ENCODE measurements at places on chromosomes 3 and 15.
A peak's percentile ranks its signal among the peaks of the same experiment; 100 is the strongest.

GRCh38 chr3:22392859-22393258, 641.8 kb upstream of the ZNF385D start:
- DNase-seq, result no peak

GRCh38 chr3:128383316-128384235, 83.1 kb downstream of the DNAJB8 start:
- peak; percentile 77 for DNase-seq

GRCh38 chr3:181176601-181177000, 187.1 kb upstream of the DNAJC19 start:
- DNase-seq, result peak; percentile 74

- DNase-seq, result no peak
Observed at GRCh38 chr3:79418855-79419621, 348.8 kb downstream of the ROBO1 start.

DNA sequence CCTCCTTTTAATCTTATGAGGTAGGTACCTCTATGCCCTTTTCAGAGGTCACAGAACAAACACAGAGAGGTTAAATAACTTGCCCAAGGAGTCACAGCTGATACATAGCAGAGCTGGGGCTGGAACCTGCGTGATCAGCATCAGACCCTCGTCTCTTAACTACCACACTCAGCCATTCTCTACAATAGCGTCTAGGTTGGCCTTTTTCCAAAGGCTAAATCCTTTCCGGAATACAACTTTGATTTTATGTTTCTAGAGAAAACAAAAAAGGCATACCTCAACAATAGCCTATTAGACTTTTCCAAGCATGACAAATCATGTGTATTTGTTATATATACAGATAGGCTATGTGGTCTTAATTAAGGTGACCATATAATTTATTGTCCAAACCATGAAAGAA, 187.2 kb downstream of the RORA start:
- no peak for DNase-seq

DNA sequence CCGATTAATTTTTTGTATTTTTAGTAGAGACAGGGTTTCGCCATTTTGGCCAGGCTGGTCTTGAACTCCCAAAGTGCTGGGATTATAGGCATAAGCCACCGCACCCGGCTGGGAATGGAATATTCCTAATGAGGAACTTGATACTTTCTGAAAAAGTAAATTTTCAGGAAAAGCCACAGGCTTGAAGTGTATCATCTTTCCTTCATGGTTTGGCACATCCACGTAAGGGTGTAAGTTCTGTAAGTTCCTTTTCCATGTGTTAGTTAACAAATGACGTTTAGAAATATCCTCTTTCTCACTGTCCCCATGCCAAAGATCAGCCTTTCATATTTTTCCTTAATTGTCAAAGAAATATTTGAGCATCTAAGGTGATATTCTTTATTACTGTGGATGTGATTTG, 24.9 kb downstream of the TMEM45A start:
- no peak for DNase-seq

- DNase-seq, result no peak
Observed at GRCh38 chr15:99762288-99762687, 29.1 kb upstream of the LYSMD4 start.

DNA sequence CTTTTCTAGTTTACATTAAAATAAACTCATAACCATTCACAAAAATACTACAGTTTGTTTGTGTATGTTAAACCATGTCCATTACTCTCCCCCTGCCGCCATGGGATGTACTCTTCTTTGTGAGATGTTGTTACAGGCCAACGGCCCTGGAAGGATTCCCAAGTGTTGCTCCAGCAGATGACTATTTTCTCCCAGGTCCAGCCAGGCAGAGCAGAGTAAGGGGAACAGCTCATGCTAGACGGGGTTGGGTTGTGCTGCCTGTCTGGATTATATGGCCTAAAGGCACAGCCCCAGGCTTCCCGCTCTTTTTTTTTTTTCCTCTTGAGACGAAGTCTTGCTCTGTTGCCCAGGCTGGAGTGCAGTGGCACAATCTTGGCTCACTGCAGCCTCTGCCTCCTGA, 24.5 kb upstream of the SLCO2A1 start:
- no peak for DNase-seq

DNA sequence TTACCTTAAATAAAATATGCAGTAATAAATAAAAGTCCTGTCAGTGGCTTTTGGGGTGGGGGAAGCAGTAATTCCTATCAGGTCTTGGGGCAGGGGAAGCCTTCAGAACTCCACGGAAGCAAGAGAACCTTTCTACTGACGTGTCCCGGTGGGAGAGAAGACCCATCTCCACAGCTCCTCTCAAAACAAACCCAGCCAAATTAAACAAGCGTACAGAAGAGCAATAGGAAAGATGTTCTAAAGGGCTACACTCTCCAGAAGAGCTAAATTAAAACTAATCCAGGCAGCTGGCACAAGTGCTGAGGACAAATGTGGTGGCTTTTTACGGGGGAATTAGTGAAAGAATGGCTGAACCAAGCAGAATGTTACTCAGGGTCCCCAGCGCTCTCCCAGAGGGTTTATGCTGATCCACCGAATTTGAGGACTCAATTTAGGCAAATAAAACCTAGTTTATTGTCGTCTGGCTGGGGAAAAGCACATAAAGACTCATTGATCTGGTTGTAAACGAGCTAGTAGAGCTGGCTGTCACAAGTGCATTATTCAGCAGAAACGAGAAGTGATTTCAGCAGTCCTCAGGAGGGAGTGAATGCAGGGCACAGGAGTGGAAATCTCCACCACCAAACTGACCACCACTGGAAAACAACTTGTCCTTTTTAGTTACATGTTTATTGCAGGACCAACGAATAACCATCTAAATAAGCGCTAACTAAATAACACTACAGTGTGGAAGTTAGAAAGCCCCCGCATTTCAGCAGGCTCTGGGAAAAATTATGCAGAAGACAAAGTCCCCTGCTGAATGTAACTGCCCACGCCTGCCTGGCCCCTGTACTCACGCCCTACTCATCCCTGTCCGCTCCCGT, 13.5 kb downstream of the BFSP2 start:
- no peak for DNase-seq

DNA sequence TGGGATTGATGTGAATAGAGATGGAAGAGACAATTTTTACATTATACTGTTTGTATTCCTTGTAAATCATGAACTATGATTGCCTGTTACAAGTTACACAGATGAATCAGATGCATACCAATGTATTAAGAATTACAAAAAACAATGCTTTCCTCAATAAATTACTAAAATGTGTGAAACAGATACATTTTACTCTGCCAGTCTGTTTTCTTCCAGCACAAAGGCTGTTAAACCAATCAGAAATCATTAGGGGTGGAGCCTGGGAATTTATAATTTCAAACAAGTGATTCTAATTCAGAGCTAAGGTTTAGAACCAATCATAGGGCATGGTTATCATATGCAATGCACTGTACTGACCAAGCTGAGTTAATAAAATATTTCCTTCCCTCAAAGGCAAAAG, 21.8 kb upstream of the ANKRD28 start:
- DNase-seq, result no peak

- no peak for DNase-seq
Observed at GRCh38 chr3:193981504-193981903, 154.4 kb upstream of the HES1 start.

GRCh38 chr3:169237201-169237600, 426.3 kb downstream of the MECOM start:
- no peak for DNase-seq

- DNase-seq, result no peak
Observed at GRCh38 chr3:44036850-44037249, 204.8 kb upstream of the TOPAZ1 start.

Data from sigmoid colon (tissue), 7 donors.